ENCODE measurements at places on chromosomes 6 and 20. TPM values are rescaled to one million over a fixed set of nuclear protein-coding genes. Genes with fewer than 3 reads are reported as not detected.

DNA sequence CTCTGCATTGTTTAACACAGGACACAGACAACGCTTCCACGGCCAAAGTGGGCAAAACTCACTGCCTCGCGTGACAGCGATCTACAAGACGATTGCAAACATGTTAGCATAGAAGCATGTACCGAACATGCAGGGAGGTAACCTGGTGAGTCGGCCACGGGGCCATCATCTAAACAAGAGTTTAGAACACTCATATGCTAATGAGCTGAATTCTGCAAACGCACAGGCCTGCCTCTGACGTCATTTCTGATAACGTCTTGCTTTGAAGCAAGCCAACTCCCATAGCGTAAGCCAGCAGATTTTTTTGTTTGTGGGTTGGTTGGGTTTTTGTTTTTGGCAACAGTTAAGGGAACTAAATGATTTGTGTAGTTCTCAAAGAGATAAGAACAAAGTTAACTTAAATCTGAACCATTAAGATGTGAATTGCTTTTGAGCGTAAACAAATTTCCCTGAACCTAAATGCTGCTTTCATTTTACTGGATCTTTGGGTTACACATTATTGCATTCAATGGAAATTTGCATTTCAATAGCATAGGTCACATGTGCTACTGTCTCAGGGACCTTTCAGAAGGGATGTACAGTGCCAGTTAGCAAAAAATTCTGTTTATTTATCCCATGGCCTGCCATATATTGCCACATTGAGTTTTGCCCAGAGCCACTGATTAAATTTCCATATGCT is 184.5 kb upstream of the PDE10A start:
- H3K36me3 ChIP-seq = no peaks in the 10 kb centered on the region
- DNase-seq = no peak
- peaks cover 6% of the 10 kb centered on the region for H3K27me3 ChIP-seq
- no peaks in the 10 kb centered on the region for H3K4me1 ChIP-seq
- no peak overlapping the region for H3K27ac ChIP-seq
- H3K4me3 ChIP-seq = no peak overlapping the region

- H3K4me3 ChIP-seq = no peak overlapping the region
- no peak overlapping the region for H3K27ac ChIP-seq
- DNase-seq = no peak
Observed at GRCh38 chr6:16270178-16270794, 31.9 kb downstream of the GMPR start.

DNA sequence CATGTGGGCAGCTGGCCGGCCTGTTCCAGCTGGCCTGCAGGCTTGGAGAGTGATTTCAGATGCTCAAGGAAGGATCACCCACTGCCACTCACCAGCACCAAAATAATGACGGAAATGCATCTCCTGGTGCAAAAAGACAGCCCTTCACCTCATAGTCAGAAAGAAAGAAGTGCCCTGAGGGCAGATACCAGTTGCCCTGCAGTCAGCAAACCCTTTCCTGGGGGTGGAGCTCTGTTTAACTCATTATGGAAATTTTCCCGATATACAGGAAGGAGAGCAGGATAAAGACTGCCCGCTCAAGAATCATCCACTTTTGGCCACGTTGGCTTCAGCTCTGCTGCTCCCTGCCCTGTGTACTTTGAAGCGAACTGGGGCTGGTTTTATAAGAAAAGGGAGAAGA is 127.9 kb downstream of the GRM4 start:
- H3K4me3 ChIP-seq = no peak overlapping the region
- no peaks in the 10 kb centered on the region for H3K36me3 ChIP-seq
- H3K27ac ChIP-seq = no peak overlapping the region
- DNase-seq = no peak

GRCh38 chr6:43093436-43094289 is 17.5 kb downstream of the PTK7 start:
- peak overlapping the region; percentile 25 for H3K4me3 ChIP-seq
- no peaks in the 10 kb centered on the region for H3K36me3 ChIP-seq
- peaks cover 39% of the 10 kb centered on the region for H3K4me1 ChIP-seq
- no peak for DNase-seq
- H3K27ac ChIP-seq = peak overlapping the region; percentile 61

- no peaks in the 10 kb centered on the region for H3K27me3 ChIP-seq
- H3K36me3 ChIP-seq = no peaks in the 10 kb centered on the region
- H3K27ac ChIP-seq = no peak overlapping the region
- DNase-seq = no peak
Observed at GRCh38 chr6:14910692-14911547, 334.9 kb upstream of the JARID2 start.

- H3K27me3 ChIP-seq = no peaks in the 10 kb centered on the region
Observed at GRCh38 chr20:33309631-33310030, 26.6 kb downstream of the BPIFB1 start.

- DNase-seq = no peak
- no peak overlapping the region for H3K4me3 ChIP-seq
- no peaks in the 10 kb centered on the region for H3K36me3 ChIP-seq
- H3K27ac ChIP-seq = no peak overlapping the region
- H3K27me3 ChIP-seq = no peaks in the 10 kb centered on the region
- H3K4me1 ChIP-seq = no peaks in the 10 kb centered on the region
Observed at GRCh38 chr20:41592516-41593216, 25.5 kb downstream of the CHD6 start.

UST gene
- total RNA-seq = 12.9 TPM

RIN2 gene
- total RNA-seq = 77.9 TPM

GRCh38 chr20:25720285-25720684 is 23.6 kb upstream of the ZNF337 start:
- H3K27me3 ChIP-seq = no peaks in the 10 kb centered on the region
- H3K4me1 ChIP-seq = no peaks in the 10 kb centered on the region
- H3K36me3 ChIP-seq = no peaks in the 10 kb centered on the region

DNA sequence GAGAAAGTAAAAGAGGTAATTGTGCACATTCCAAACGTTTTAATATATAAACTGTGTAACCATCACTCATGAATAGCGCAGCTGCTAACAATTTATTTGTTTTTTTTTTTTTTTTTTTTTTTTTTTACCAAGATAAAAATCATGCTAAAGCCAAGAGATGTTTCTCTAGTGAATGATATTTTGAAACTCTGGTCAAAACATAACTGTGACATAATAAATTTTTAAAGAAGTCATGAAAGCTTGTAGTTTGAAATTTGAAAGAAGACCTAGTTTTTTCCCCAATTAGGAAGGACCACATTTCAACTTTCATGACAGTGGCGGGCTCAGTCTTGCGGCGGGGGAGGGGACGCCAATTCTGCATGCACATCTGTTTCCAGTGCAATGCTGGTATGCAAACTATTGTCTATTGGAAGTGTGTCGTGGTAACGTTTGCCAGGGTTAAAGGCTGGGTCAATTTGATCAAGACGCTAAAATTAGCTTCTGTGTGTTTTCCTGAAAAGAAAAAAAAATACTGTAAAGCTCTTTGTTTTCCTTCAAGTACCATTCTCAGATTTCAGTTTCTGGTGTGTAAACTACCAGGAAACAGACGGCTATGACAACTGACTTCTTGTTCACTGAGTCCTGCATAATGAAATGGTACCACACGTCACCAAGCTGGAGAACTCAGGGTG is 211.9 kb downstream of the FOXC1 start:
- no peak for DNase-seq
- H3K4me3 ChIP-seq = no peak overlapping the region
- H3K4me1 ChIP-seq = no peaks in the 10 kb centered on the region
- H3K27ac ChIP-seq = no peak overlapping the region

DNA sequence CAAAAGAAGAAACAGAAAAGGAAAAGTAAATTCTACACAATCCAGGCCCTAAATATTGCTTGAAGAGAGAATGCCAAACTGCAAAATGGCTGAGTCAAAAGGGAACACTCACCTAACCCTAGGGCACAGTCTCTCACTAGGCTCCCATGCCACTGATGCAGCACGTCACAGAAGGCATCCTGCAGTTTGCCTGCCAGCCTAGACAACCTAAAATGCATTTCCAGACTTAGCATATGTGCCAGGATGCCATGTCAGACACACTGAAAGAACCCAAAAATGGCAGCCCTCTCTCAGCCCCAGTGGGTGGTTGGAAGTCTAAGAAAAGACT is 10.6 kb upstream of the SIRPD start:
- no peak overlapping the region for H3K27ac ChIP-seq
- H3K4me1 ChIP-seq = no peaks in the 10 kb centered on the region
- no peak overlapping the region for H3K4me3 ChIP-seq
- no peaks in the 10 kb centered on the region for H3K27me3 ChIP-seq
- DNase-seq = no peak
- H3K36me3 ChIP-seq = no peaks in the 10 kb centered on the region

- no peak for DNase-seq
- no peak overlapping the region for H3K4me3 ChIP-seq
- H3K27me3 ChIP-seq = no peaks in the 10 kb centered on the region
- H3K27ac ChIP-seq = no peak overlapping the region
- H3K36me3 ChIP-seq = no peaks in the 10 kb centered on the region
- no peaks in the 10 kb centered on the region for H3K4me1 ChIP-seq
Observed at GRCh38 chr6:79731471-79731870, 100.3 kb downstream of the SH3BGRL2 start.

GRCh38 chr6:99364026-99364425 is 14.6 kb upstream of the FAXC start:
- H3K27me3 ChIP-seq = no peaks in the 10 kb centered on the region
- no peaks in the 10 kb centered on the region for H3K4me1 ChIP-seq
- no peak overlapping the region for H3K27ac ChIP-seq
- no peak for DNase-seq

NHSL1 gene
- 2.1 TPM for total RNA-seq

DNA sequence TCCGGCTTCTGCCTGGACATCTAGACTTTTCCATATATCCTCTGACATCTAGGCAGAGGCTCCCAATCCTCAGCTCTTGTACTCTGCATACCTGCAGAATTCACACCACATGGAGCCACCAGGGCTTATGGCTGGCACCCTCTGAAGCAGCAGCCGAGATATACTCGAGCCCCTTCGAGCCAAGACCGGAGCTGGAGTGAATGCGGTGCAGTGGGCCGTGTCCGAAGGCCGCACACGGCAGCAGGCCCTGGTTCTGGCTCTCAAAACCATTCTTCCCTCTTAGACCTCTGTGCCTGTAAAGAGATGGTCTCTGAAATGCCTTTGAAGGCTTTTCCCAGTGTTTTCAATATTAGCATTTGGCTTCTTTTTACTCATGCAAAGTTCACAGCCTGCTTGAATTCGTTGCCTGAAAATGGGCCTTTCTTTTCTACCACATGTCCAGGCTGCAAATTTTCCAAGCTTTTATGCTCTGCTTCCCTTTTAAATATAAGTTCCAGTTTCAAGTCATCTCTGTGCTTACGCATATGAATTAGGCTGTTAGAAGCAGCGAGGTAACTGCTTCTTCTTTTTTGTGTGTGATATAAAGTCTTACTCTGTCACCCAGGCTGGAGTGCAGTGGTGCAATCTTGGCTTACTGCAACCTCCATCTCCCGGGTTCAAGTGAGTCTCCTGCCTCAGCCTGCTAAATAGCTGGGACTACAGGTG is 3.8 kb upstream of the SIRPB1 start:
- no peak for DNase-seq
- no peaks in the 10 kb centered on the region for H3K4me1 ChIP-seq
- H3K36me3 ChIP-seq = no peaks in the 10 kb centered on the region
- H3K4me3 ChIP-seq = no peak overlapping the region
- no peak overlapping the region for H3K27ac ChIP-seq
- H3K27me3 ChIP-seq = no peaks in the 10 kb centered on the region

GRCh38 chr6:125153391-125154117 is at the start of gene TPD52L1:
TSS of gene TPD52L1 (plus strand) at chr6:125153773. CDS start at chr6:125153952, 179 bp downstream.
- DNase-seq = peak; percentile 85
- H3K36me3 ChIP-seq = no peaks in the 10 kb centered on the region
- H3K27me3 ChIP-seq = no peaks in the 10 kb centered on the region
- H3K4me3 ChIP-seq = peak within 1 kb of the TSS; percentile 68
- peak within 1 kb of the TSS; percentile 90 for H3K27ac ChIP-seq

- H3K27ac ChIP-seq = no peak overlapping the region
- no peak for DNase-seq
- H3K4me1 ChIP-seq = peaks cover 2% of the 10 kb centered on the region
- no peaks in the 10 kb centered on the region for H3K27me3 ChIP-seq
Observed at GRCh38 chr6:4581468-4582385, 194.5 kb upstream of the CDYL start.

DNA sequence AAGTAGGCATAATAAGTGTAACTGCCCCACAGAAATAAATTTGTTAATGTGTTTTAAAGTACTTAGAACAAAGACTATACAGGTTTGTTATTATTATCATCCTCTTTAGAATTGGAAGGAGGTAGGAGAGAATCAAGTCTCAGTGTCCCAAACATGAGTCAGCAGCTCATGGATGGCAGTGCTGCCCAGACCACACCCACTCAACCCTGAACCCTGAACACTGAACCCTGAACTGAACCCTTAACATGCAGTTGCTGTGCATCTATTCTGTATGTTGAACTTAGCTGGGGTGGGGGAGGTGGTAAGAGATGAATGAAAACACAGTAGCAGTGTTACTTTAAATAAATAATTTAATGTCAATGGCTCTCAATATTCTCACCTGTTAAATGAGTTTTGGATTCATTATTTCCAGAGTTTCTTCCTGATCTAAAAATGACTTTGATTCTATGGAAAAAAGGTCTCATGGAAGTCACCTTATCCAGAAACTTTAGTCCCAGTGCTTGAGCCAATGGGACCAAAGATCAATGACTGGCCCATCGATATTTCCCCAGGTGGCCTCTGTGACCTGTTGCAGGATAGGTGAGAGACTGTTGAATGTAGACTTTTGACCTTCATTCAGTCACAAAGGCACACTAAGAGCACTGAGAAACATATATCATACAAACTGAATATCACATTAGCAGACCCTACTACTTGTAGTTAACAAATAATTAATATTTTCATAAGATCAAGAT is 3.1 kb upstream of the ANKRD66 start:
- DNase-seq = no peak
- H3K4me1 ChIP-seq = no peaks in the 10 kb centered on the region
- no peak overlapping the region for H3K4me3 ChIP-seq

GRCh38 chr6:13302751-13303667 is 25.3 kb downstream of the TBC1D7 start:
- no peak for DNase-seq
- H3K27me3 ChIP-seq = no peaks in the 10 kb centered on the region
- no peak overlapping the region for H3K4me3 ChIP-seq
- H3K36me3 ChIP-seq = no peaks in the 10 kb centered on the region
- no peaks in the 10 kb centered on the region for H3K4me1 ChIP-seq

GRCh38 chr6:106460481-106460880 is 100.0 kb downstream of the CRYBG1 start:
- no peak for DNase-seq
- H3K4me1 ChIP-seq = peaks cover 7% of the 10 kb centered on the region
- no peaks in the 10 kb centered on the region for H3K36me3 ChIP-seq
- no peaks in the 10 kb centered on the region for H3K27me3 ChIP-seq
- no peak overlapping the region for H3K4me3 ChIP-seq
- H3K27ac ChIP-seq = no peak overlapping the region

SLC32A1 gene
- not detected for total RNA-seq

KIF25 gene
- total RNA-seq = 0.28 TPM

GRCh38 chr6:42987533-42988451 is 3.4 kb downstream of the PPP2R5D start:
- DNase-seq = no peak
- no peaks in the 10 kb centered on the region for H3K27me3 ChIP-seq
- H3K4me3 ChIP-seq = no peak overlapping the region
- H3K36me3 ChIP-seq = no peaks in the 10 kb centered on the region
- peaks cover 10% of the 10 kb centered on the region for H3K4me1 ChIP-seq
- H3K27ac ChIP-seq = no peak overlapping the region

SPATS1 gene
- total RNA-seq = 2.0 TPM

APCDD1L gene
- 0.46 TPM for total RNA-seq

GRCh38 chr6:107712665-107713551 is 111.2 kb downstream of the SCML4 start:
- H3K27me3 ChIP-seq = no peaks in the 10 kb centered on the region
- no peak overlapping the region for H3K27ac ChIP-seq
- H3K4me3 ChIP-seq = no peak overlapping the region
- no peaks in the 10 kb centered on the region for H3K36me3 ChIP-seq
- no peaks in the 10 kb centered on the region for H3K4me1 ChIP-seq

GRCh38 chr6:31349301-31349700 is 7.7 kb downstream of the HLA-B start:
- DNase-seq = no peak
- H3K27ac ChIP-seq = no peak overlapping the region
- H3K4me3 ChIP-seq = no peak overlapping the region
- H3K27me3 ChIP-seq = no peaks in the 10 kb centered on the region
- no peaks in the 10 kb centered on the region for H3K4me1 ChIP-seq
